ENCODE measurements at places on chromosomes 13 and 19. TPM values are rescaled to one million over a fixed set of nuclear protein-coding genes. Genes with fewer than 3 reads are reported as not detected.

Gene HCN2
- total RNA-seq = not detected

- DNase-seq = no peak
Observed at GRCh38 chr19:47713046-47714021, at the start of gene EHD2. TSS of gene EHD2 (plus strand) at chr19:47713422. CDS start at chr19:47716613, 3,191 bp downstream.

- DNase-seq = peak; percentile 3
Observed at GRCh38 chr19:5103061-5103701, 134.3 kb downstream of the KDM4B start.

DNA sequence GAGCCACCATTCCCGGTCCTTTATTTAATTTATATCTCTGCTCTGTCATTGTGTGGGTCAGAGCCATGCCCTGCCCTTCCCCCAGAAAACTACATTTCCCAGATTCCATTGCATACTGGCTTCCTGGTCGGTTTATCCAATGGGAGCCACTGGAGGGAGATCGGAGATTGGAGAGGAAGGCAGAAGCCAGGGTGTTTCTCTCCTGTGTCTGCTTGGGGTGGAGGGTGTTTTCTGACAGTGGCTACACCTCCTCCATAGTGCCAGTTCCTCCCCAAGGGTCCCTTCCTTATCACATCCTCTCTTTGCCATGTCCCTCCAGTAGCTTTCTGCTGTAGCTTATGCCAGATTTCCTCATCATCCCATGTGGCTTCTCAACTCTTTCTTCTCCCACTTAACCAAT lies 19.0 kb downstream of the OLFM2 start:
- DNase-seq = peak; percentile 9
